Colonic mucosa (tissue), 4 donors: ENCODE measurements at places on chromosomes 3 and 15. TPM values are rescaled to one million over a fixed set of nuclear protein-coding genes. Genes with fewer than 3 reads are reported as not detected.

DNA sequence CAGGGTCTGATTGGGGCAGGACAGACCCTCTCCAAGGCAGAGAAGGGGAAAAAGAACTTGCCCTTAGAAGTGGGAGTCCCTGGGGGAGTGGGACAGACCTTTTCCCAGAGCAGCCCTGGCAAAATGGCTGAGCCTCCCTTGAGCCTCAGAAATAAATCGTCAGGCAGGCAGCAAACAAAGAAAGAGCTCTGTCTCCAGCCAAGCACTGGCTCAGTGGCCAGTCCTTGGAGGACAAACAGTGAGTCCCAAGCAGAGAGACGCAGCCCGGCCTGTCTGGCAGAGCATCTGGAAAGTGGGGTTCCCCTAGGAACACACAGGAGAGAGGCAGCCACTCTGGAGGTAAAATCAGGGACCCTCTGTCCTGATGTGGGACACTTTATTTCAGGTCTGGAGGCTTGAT lies 1.8 kb downstream of the SLC6A1 start:
- H3K4me3 ChIP-seq = no peak overlapping the region
- H3K4me1 ChIP-seq = no peaks in the 10 kb centered on the region
- peaks cover 24% of the 10 kb centered on the region for H3K27me3 ChIP-seq
- no peak overlapping the region for H3K27ac ChIP-seq

TRPM1 gene
- total RNA-seq = not detected

CTXN2 gene
- total RNA-seq = 0.07 TPM

GRCh38 chr3:174408310-174408709 lies 450.8 kb upstream of the NAALADL2 start:
- H3K4me1 ChIP-seq = no peaks in the 10 kb centered on the region
- H3K4me3 ChIP-seq = no peak overlapping the region
- H3K36me3 ChIP-seq = no peaks in the 10 kb centered on the region
- no peak overlapping the region for H3K27ac ChIP-seq

DNA sequence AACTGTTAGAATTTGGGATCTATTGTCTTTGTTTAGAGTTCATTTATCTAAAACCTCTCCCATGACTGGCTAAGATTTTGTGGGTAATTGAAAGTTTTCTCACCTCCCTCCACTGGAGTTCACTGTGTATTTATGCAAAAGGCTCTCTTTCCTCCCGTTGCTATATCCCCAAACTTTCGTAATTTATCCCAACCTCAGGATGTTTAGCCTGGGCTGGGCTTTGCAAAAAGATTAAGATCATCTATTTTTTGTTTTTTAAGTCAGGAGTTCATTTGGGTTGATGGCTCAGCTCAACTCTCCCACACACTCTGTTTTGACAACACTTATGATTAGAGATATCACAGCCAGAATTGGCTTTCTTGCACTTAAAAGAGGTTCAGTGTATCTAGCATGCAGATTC lies 27.0 kb downstream of the SUCNR1 start:
- no peak overlapping the region for H3K27ac ChIP-seq
- no peaks in the 10 kb centered on the region for H3K36me3 ChIP-seq
- no peaks in the 10 kb centered on the region for H3K27me3 ChIP-seq
- H3K4me1 ChIP-seq = no peaks in the 10 kb centered on the region

UROC1 gene
- total RNA-seq = not detected

UQCRC1 gene
- 682 TPM for total RNA-seq

DNA sequence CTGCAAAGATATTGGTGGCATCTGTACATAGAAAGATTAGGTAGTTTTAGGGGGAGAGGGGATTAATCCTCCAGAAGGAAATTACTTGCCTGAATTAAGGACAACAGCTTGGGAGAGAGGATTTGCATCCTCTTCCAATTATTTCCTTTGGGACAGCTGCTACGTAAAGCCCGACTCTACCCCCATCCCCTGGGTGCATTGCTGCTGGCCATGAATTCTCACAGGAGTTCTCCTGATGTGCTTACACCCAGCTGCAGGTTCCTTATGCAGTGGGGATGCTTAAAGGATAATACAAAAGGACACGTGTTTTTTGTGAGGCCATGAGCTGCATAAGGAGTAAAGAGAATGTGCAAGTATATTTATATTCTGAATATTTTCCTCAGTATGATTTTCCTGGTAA lies 132.3 kb downstream of the VPS8 start:
- no peak overlapping the region for H3K4me3 ChIP-seq
- H3K4me1 ChIP-seq = no peaks in the 10 kb centered on the region
- H3K27ac ChIP-seq = no peak overlapping the region
- DNase-seq = no peak

KNG1 gene
- total RNA-seq = 1.0 TPM

HIGD2B gene
- not detected for total RNA-seq

DNA sequence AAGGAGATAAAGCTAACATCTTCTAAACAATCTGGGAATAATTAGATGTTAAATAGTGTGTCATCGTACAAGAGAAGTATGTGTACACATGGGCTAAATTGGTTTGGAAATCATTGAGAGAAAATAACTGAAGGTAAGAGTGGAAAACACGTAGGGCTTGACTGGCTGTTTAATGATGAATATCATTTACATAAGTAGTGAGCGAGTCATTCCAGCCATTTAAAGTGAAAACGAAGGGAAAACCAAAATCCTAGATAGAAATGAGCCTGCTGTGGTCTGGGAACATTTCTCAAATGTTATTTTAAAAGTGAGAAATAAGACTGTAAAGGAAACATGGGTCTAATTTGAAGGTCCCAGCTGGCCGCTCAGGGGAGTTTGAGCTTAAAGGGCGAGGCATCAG lies 41.9 kb upstream of the KCNMB2 start:
- H3K4me1 ChIP-seq = no peaks in the 10 kb centered on the region
- no peak overlapping the region for H3K4me3 ChIP-seq
- no peak overlapping the region for H3K27ac ChIP-seq
- DNase-seq = no peak

DNA sequence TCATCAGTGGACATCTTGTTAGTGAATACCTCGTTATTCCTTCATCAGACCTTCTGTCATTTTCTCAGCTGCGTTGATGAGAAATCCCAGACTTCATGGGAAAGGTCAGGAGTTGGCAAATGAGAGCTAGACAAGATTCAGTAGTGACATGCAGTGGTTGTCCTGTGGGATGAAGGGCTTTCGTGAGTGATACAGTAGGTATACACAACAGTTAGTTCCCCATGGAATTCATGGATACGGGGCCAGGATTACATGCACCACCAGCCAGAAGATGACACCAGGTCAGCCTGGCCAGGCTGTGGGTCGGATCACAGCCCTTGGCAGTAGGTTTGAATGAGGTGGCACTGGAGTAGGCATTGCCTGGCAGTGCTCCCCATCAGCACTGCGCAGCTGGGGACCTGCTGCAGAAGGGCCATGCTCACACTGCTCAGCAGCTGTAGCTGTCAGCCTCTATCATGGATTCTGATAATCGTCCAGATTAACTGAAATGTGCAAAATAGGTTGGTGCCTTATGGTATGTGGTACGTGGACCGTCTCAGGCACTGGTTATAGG lies 150.1 kb downstream of the SLCO3A1 start:
- no peak for DNase-seq
- no peak overlapping the region for H3K4me3 ChIP-seq
- no peaks in the 10 kb centered on the region for H3K36me3 ChIP-seq
- no peak overlapping the region for H3K27ac ChIP-seq
- no peaks in the 10 kb centered on the region for H3K27me3 ChIP-seq

NMB gene
- 4.4 TPM for total RNA-seq

GRCh38 chr3:98460220-98460619 lies 2.8 kb upstream of the OR5K1 start:
- no peak overlapping the region for H3K4me3 ChIP-seq
- H3K27me3 ChIP-seq = no peaks in the 10 kb centered on the region
- H3K27ac ChIP-seq = no peak overlapping the region
- no peaks in the 10 kb centered on the region for H3K4me1 ChIP-seq
- H3K36me3 ChIP-seq = no peaks in the 10 kb centered on the region
- no peak for DNase-seq

RHCG gene
- total RNA-seq = 0.48 TPM

C3orf18 gene
- total RNA-seq = 2.9 TPM

- no peak overlapping the region for H3K4me3 ChIP-seq
- H3K27ac ChIP-seq = no peak overlapping the region
- H3K4me1 ChIP-seq = no peaks in the 10 kb centered on the region
- H3K36me3 ChIP-seq = no peaks in the 10 kb centered on the region
- DNase-seq = no peak
Measured at GRCh38 chr3:172388412-172389078, 59.7 kb downstream of the GHSR start.

CCDC33 gene
- total RNA-seq = 0.21 TPM

HESX1 gene
- 0.42 TPM for total RNA-seq

GRCh38 chr3:194982472-194982871 lies 288.5 kb downstream of the XXYLT1 start:
- H3K27me3 ChIP-seq = peaks cover 3% of the 10 kb centered on the region
- DNase-seq = no peak
- H3K36me3 ChIP-seq = no peaks in the 10 kb centered on the region
- no peak overlapping the region for H3K27ac ChIP-seq
- H3K4me3 ChIP-seq = no peak overlapping the region

GRCh38 chr3:100020876-100021644 lies 93.2 kb downstream of the FILIP1L start:
- no peak overlapping the region for H3K27ac ChIP-seq
- DNase-seq = no peak
- no peaks in the 10 kb centered on the region for H3K36me3 ChIP-seq
- H3K4me3 ChIP-seq = no peak overlapping the region

GRCh38 chr3:9864200-9864927 lies 15.7 kb downstream of the CIDEC start:
- no peak overlapping the region for H3K27ac ChIP-seq
- H3K36me3 ChIP-seq = no peaks in the 10 kb centered on the region

DNA sequence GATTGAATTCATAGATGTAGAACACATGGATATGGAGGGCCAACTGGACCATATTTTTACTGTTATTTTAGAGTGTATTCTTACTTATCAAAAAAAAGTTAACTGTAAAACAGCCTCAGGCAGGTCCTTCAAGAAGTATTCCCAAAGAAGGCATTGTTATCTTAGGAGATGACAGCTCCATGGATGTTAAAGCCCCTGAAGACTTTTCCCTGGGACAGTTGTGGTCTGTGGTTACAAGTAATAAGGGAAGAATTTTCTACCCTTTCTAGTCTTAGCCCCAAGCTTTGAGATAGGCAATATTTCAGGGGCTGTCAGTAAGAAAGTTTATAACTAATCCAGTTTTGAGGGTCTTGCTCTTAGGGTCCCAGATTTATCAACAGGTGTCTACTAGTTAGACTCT lies 62.5 kb downstream of the LRRC49 start:
- H3K27ac ChIP-seq = no peak overlapping the region
- DNase-seq = no peak
- H3K27me3 ChIP-seq = no peaks in the 10 kb centered on the region
- H3K4me3 ChIP-seq = no peak overlapping the region
- no peaks in the 10 kb centered on the region for H3K36me3 ChIP-seq

- H3K4me3 ChIP-seq = no peak overlapping the region
- no peaks in the 10 kb centered on the region for H3K27me3 ChIP-seq
- no peaks in the 10 kb centered on the region for H3K36me3 ChIP-seq
- no peaks in the 10 kb centered on the region for H3K4me1 ChIP-seq
- H3K27ac ChIP-seq = no peak overlapping the region
Measured at GRCh38 chr3:61053781-61054496, 197.3 kb downstream of the FHIT start.

GRCh38 chr3:130795396-130795795 lies 48.8 kb upstream of the PIK3R4 start:
- H3K4me1 ChIP-seq = no peaks in the 10 kb centered on the region
- H3K36me3 ChIP-seq = no peaks in the 10 kb centered on the region
- no peak overlapping the region for H3K27ac ChIP-seq
- no peak for DNase-seq
- H3K4me3 ChIP-seq = no peak overlapping the region
- no peaks in the 10 kb centered on the region for H3K27me3 ChIP-seq

- no peak for DNase-seq
- no peak overlapping the region for H3K27ac ChIP-seq
- no peaks in the 10 kb centered on the region for H3K36me3 ChIP-seq
Measured at GRCh38 chr15:27237319-27237939, 266.4 kb downstream of the GABRG3 start.

DNA sequence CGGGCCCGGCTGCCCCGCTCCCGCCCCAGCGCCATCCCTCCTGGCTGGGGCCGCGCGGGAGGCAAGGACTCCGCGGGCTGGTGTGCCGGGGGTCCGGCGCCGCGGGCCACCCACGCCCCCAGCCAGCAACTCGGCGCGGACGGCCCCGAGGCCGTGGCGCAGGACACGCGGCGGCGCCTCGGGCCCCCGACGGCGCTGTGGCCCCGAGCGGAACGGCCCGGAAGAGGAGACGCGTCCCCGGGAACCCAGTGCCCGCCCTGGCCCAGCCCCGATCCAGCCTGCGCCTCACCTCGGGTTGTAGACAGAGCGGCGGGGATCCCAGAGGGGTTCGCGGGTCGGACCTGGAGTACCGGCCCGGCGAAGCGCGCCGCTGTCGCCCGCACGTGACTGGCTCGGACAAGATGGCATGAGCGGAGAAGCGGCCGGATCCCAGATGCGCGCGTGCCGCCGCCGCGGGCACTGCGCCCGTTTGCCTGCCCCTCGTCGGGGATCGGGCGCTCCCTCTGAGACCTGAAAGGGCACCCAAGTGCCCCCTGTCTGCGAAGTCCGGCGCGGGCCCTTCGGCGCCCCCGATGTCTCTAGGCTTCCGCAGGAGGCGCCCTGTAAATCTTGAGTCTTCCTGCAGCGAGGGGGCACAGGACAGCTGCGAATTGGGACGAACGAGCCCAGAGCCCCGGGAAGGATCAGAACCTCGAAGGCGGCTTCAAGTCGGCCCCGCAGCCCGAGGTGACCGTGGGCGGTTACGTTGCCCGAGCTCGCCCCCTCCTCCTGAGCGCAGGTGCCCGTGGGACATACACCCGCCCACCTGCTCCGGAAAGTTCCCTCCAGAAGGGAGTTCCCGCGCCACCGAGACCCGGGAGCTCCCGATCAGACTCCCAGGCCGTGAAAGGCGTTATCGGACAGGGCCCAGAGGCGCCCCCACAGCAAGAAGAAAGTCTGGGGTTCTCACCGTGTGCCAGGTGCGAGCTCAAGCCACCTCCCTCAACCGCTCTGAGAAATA lies 598 bp upstream of the SFMBT1 start:
- peak overlapping the region; percentile 84 for H3K4me3 ChIP-seq
- H3K4me1 ChIP-seq = no peaks in the 10 kb centered on the region
- H3K36me3 ChIP-seq = no peaks in the 10 kb centered on the region
- H3K27me3 ChIP-seq = no peaks in the 10 kb centered on the region

FMN1 gene
- total RNA-seq = 23.5 TPM

COL6A5 gene
- total RNA-seq = 0.15 TPM

HRG gene
- total RNA-seq = not detected

DNA sequence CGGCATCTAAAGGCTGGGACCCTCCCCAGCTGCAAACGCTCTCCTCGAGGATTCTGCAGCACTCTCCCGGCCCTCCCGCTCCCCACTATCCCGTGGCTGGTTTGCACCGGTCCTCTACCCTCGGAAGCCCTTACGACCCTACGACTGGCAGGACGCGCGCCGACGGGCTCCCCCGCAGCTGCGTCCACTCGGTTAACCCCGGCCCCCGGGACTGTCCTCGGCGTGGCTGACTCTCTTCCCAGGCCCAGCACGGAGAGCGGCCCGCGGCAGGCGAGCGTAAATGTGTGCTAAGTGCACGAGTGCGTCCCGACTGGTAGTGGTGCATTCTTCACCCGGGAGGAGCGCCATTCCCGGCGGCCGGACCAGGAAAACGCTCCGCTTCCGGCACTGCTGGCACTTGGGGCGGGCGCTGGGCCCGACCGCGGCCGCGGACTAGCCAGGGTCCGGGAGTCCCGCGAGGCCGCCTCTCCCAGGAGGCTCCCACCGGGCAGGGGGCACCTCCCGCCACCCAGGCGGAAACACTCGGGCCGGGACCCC lies 508 bp downstream of the GORASP1 start:
- H3K27me3 ChIP-seq = no peaks in the 10 kb centered on the region
- H3K36me3 ChIP-seq = no peaks in the 10 kb centered on the region
- H3K27ac ChIP-seq = peak overlapping the region; percentile 94
- H3K4me1 ChIP-seq = no peaks in the 10 kb centered on the region
- peak overlapping the region; percentile 91 for H3K4me3 ChIP-seq
